ENCODE measurements at places on chromosomes 11 and 22. TPM values are rescaled to one million over a fixed set of nuclear protein-coding genes. Genes with fewer than 3 reads are reported as not detected.
A peak's percentile ranks its signal among the peaks of the same experiment; 100 is the strongest.

GRCh38 chr11:74442636-74443035, 24.7 kb downstream of the KCNE3 start:
- no peak for DNase-seq

The FAM118B gene
- 19.3 TPM for total RNA-seq

DNA sequence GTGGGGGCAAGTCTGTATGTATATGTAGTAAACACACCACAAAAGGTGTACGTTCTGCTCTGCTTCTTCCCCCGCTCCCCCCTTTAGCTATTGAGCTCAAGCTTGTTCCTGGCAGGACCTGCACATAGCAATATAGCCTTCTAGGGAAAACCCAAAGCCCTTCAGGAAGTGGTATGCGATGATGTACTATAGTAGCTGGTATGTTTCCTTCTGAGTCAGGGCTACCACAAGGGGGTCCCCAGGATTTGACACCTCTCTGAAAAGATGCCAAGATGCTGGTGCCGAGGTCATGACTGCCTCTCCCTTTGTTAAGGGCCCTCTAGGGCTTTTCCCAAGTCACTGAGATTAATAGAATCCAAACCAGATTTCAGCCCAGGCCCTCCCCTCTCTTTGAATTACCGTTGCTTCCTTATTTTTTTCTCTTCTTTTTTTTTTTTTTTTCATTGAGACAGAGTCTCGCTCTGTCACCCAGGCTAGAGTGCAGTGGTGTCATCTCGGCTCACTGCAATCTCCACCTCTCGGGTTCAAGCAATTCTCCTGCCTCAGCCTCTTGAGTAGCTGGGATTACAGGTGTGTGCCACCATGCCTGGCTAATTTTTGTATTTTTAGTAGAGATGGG, 268.4 kb downstream of the ETS1 start:
- DNase-seq = no peak

- peak; percentile 68 for DNase-seq
These were observed 20.8 kb upstream of the IL18BP start for GRCh38 chr11:71977743-71978418.

The CDC42EP1 gene
- total RNA-seq = 186 TPM

- peak; percentile 25 for DNase-seq
These were observed 1.0 kb downstream of the SMCO4 start for GRCh38 chr11:93541884-93542810.

The NCR3LG1 gene
- 8.2 TPM for total RNA-seq

DNA sequence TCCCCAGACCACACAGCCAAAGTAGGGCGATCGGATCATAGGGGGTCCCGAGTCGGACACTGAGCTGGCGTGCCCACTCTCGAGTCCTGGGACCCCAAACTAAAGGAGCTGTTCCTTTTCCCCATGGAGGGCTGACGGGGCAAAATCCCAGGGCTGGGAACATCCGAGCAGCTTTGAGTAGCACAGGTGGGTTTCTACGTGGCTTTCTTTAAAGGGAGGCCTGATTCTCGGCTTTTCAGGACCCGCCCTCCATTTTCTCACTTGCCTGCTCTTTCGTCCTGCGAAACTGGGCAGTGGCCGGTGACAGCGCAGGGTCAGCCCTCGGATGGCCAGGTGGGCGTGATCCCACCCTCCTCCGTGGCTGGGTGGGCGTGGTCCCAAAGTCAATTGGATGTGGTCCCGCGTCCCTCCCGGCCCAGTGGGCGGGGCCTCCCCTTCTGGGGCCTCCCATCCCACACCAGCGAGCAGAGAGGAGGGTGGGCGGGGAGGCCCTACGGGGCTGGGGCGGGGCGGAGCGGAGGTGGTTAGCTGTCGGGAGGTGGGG, 17.5 kb upstream of the TXNRD2 start:
- peak; percentile 63 for DNase-seq

Measured in mucosa of gallbladder (tissue), 1 donor.